ENCODE measurements at places on chromosomes 2 and 18.

- DNase-seq: no peak
Measured at GRCh38 chr2:23449831-23450331, 64.9 kb downstream of the KLHL29 start.

GRCh38 chr2:202566286-202566685 lies 68.5 kb upstream of the FAM117B start:
- DNase-seq: no peak

- DNase-seq: no peak
Measured at GRCh38 chr18:56541340-56541739, 97.1 kb downstream of the TXNL1 start.

GRCh38 chr2:218960309-218961165 lies 1.1 kb downstream of the CDK5R2 start:
- DNase-seq: no peak

DNA sequence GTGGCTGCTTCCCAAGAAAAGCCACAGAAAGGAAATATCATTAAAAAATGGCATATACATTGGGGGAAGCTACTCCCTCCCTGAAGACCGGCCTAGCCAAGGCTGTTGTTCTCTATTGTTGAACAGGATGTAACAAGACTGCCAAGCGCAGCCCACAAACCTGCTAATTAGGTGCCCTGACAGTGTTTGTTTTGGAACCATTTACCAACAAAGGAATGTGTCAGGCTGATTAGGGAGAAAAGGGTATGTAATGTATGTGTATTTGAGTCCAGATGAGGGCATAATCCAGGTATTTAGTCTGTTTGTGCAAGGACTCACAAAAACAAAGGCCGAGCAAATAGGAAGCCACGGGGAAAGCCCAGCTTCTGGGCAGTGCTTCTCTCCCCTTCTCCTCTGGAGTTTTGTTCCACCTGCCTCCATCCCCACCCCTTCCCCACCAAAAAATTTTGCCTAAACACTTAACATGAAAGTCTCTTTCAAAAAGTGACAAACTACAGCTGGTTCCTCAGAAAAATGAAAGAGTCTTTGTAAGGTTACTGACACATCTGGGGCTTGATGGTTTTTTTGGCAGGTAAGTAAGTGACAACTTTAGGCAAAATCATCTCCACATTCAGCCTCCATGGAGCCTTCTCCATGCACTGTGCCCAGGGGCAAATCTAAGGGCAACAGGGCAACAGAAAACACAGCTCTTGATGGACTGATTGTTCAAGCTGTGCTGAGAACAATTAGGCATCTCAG lies 78.3 kb upstream of the FZD5 start:
- DNase-seq: no peak

DNA sequence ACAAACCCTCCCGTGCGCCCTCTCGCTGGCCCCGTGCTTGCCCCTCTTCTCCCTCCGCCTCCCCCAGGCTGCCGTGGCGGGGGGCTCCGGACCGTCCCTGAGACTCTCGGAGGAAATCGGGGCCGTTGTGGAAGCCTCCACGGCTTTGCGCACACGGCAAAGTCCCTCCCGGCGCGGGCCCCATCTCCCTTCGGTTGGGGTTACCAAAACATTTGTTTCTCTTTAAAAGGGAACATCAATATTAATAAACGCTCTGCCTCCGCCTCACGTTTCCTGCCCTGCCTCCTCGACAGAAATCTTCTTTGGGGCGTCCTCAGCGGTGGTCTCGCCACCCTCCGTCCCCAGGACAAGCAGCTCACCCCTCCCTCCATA lies 3.8 kb downstream of the PAX3 start:
- no peak for DNase-seq

- DNase-seq: no peak
Measured at GRCh38 chr2:232438951-232439757, 16.8 kb upstream of the ALPI start.

DNA sequence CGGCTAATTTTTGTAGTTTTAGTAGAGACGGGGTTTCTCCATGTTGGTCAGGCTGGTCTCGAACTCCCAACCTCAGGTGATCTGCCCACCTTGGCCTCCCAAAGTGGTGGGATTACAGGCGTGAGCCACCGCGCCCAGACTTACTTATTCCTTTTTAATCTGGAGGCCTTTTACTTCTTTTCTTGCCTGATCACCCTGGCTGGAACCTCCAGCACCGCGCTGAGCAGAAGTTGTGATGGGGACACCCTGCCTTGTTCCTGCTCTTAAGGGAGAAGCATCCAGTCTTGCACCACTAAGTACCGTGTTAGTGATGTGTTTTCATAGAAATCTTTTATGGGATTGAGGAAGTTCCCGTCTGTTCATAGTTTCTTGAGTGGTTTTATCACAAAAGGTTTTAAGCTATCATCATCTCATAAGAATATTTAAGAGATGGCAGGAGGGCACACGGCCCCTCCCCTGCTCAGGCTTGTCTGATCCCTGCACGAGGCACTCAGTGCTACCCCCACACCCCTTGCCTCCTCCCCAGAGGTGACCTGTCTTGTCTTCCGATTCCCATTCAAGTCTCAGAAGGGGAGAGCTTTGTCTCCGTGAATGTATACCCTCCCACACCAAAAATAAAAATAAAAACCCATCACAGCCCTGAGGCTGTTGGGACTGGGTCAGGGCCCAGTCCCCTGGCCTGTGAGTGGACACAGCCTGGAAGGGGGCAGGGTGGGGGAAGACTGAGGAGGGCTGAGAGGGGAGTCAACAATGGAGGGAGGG lies 65.3 kb upstream of the SMAD7 start:
- no peak for DNase-seq

DNA sequence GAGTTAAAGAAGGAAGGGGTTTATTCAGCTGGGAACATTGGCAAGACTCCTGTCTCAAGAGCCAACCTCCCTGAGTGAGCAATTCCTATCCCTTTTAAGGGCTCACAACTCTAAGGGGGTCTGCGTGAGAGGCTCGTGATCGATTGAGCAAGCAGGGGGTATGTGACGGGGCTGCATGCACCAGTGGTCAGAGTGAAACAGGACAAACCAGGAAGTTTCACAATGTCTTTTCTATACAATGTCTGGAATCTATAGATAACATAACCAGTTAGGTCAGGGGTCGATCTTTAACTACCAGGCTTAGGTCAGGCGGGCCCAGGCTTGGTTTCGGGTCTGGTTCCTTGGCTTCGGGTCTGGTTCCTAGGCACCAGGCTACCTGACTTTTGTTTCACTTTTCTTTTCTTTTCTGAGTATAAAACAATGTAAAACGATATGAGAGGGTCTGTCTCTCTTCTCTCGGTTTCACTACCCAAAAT lies 30.1 kb upstream of the LIPG start:
- no peak for DNase-seq

DNA sequence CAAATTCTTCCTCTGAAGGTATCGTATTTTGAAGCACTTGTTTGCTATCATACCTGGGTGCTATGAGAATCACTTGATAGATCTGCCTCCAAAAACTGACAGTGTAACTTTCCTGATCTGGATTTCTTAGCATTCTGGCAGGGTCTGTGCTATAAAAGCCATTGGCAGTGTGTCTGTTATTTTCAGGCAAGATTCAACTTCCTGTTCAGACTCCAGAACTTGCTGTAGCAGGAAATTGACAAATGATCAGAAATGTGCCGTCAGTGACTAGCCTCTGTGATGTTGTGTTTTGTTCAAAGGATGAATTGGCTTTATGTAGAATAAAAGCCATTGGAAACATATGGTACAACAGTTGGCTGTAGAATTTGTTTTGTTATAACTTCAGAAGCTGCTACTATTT lies 273.3 kb downstream of the PTPRM start:
- DNase-seq: no peak

DNA sequence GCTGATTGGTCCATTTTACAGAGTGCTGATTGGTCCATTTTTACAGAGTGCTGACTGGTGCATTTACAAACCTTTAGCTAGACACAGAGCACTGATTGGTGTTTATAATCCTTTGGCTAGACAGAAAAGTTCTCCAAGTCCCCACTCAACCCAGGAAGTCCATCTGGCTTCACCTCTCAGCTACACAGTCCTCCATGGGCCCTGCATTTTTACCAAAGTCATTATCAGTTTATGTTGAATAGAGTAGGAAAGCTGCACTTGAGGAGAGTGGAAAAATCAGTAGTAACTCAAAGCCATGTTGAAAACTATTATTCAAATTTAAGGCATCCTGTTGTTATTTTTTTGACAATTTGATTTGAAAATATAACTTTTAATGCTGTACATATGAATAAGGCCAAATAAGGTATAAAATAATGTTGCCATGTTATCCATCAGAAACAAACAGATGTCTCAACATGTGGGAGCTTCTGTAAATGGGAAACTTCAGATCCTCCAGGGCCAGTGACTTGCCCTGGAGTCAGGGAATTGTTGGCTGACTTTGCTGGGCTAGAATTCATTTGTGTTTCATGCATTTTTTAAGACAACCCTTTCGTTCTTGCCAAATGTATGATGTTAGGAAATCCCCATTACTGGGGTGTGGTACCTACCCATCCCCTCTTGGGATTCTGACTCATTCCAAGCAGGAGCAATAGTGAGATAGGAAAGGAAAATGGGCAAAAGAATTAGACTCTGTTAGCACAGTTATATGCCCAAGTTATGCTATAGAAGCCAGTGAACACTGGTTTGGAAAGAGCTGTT lies 37.8 kb upstream of the CCDC195 start:
- DNase-seq: peak; percentile 80

- DNase-seq: peak; percentile 77
Measured at GRCh38 chr2:12719400-12720277, 2.9 kb downstream of the TRIB2 start.

GRCh38 chr2:53098696-53099078 lies 668.9 kb upstream of the CHAC2 start:
- no peak for DNase-seq

- DNase-seq: no peak
Measured at GRCh38 chr2:100761365-100761764, 58.6 kb upstream of the NPAS2 start.

- DNase-seq: no peak
Measured at GRCh38 chr2:127320067-127320466, 26.1 kb upstream of the ERCC3 start.

DNA sequence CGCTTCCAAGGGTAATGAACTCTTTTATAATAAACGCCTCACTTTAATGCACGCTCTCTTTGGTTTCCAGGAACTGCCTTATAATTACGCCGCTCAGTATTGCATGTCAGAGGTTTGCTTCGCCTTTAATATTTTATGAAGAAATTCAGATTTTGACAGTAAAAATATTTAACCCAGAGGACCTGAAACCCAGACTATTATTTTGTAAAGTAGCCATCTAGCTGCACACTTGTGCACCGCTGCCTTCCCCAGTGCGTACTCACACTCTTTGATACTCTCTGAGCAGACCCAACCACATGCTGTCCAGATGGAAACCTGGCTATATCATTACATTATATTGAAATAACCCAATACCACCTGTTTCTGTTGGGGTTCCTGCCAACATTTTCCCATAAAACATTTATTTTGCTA lies 270.1 kb downstream of the C1D start:
- no peak for DNase-seq

DNA sequence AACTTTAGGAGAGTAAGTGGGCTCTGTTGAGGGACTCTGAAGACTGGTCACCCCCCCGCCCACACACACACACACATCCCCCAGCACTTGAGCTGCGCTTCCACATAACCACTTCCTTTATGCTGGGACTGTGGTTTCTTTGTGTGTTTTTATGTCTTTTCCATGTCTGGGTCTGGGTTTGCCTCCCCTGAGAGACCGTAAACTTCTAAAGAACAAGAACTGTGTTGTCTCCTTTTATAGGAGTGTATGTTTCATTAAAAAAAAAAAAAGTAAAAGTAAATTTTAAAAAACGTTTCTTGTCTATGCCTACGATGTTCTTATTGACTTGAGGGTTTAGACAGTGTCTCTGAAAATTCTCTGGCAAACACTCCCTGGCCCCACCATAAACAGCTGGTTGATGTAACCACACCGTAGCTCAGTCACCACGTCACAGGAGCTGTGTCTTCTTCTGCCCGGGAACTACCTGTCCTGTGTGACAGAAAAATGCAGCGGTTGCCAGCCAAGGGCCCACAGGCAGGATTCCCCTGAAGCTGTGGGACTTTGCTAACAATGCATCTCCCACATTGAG lies 68.0 kb downstream of the KLHL29 start:
- no peak for DNase-seq
